AG08395 (cell line): ENCODE measurements at places on chromosomes 4 and X.

DNA sequence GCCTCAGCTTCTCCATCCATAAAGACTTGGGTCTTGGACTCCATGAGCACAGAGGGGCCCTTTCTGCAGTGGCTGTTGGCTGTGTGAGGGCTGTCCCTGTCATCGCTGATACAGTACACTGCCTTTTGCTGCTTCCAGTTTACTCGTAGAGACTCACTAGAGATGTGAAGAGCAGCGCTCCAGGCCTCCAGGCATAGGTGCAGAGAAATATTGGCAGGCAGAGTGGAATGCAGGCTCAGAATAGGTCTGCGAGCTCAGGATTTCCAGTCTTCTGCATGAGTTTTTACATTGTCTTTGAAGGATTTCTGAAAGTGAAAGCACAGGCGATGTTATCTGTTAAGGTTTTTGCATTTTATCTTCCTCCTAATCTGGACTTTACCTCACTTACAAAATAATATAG is 97.4 kb downstream of the AASDH start:
- DNase-seq: no peak

DNA sequence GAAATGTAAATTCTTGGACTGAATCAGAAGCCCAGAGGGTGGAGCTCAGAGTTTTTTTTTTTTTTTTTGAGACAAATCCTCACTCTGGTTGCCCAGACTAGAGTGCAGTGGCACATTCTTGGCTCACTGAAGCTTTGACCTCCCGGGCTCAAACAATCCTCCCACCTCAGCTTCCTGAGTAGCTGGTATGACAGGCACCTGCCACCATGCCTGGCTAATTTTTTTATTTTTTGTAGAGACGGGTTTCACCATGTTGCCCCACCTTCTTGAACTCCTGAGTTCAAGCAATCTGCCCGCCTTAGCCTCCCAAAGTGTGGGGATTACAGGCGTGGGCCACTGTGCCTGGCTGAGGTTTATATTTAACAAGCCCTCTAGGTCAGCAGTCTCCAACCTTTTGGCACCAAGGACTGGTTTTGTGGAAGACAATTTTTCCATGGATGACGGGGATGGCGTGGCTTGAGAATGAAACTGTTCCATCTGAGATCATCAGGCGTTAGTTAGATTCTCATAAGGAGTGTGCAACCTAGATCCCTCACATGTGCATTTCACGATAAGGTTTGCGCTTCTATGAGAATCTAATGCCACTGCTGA is 76.7 kb downstream of the FHIP1A start:
- no peak for DNase-seq

DNA sequence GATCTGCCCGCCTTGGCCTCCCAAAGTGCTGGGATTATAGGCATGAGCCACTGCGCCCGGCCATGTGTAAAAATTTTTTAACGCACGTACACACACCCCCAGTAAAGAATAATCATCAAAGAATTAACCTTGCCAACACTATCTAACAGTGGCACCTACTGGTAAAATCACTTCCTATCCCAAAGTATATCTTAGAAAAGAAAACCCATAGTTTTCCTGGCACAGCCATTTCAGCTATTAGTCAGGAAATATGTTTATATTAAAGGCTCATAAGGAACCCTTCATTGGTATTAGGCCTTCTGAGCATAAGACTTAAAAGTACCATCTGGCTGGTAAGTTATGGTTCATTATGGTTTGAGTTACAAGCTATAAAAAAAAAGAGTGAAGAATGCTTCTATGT is 14.1 kb downstream of the S100G start:
- no peak for DNase-seq

GRCh38 chr4:42672359-42673081 is 15.6 kb upstream of the ATP8A1 start:
- DNase-seq: no peak

- no peak for DNase-seq
Measured at GRCh38 chrX:147522981-147523380, 388.7 kb upstream of the FMR1 start.

DNA sequence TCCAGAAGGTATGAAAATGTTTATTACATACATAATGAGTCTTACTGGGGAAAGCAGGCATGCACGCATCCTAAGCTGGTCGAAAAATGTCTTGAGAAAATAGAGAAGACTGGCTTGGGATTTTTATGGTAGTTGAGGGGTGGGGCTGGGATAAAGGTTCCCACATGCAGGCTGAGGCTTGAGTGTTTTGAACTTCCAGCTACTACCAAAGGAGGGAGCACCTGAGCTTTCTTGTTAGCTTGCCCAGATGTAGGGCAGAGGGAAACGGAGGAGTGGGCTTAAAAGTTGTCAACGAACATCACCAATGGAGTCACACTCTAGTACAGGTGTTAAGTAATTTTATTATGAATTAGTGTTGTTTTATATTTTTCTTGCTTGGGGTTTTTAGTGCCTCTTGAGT is 39.6 kb upstream of the SRPX start:
- DNase-seq: peak; percentile 3

GRCh38 chr4:47933840-47934239 is 19.5 kb upstream of the NFXL1 start:
- peak; percentile 42 for DNase-seq

DNA sequence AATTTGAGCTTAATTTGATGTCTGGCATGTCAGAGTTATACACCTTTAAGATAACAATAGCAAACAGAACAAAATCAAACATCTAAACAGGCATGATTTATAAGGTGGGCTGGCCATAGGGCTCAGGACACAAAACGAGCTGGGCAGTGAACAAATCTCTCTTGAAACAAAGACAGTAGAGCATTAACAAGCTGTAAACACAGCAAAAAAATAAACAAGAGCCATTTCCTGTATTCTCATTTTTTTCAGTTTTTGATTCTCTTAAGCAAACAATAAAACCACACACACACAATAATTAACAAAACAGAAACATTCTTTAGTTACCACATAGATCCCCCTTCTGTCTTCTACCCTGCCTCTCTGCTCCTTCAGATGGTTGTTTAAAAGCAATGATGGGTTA is 68.3 kb upstream of the TMEM150C start:
- no peak for DNase-seq

- no peak for DNase-seq
Measured at GRCh38 chr4:122762520-122762919, 30.0 kb downstream of the BBS12 start.

GRCh38 chr4:2572866-2573265 is 36.4 kb downstream of the FAM193A start:
- DNase-seq: no peak

DNA sequence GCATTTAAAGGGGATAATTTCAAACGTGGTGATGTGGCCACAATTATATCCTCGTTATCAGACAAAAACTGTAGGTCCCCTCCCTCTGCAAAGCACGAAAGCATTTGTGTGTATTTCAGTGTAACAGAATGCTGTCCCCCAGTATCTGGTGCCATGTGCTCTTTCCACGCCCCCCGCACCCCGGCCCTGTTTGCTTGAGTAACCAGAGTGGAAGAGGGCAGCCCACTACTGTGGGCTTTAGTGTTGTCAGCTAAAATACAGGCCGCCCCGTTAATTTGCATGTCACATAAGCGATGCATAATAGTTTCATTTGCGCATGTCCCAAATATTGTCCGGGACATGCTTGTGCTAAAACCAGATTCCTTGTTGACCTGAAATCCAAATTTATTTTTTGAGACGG is 110.1 kb downstream of the PHKA2 start:
- no peak for DNase-seq

DNA sequence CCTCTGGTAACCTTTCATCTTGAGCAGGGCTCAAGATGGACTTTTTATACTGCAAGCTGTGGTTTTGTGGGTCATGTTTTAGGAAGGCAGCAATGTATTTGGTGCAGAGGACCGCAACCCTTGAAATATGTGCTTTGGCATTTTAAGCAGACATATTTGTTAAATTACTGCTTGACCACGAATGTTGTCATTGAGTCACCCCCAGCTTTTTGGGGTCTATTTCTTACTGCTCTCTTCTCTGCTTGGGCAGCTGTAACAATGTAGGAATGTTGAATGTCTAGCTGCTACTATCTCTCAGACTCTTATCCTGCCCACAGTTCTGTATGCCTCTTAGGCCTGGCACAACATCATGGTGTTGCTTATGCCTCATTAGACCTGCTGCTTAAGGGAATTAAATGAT is 6.0 kb downstream of the RBPJ start:
- DNase-seq: peak; percentile 72

GRCh38 chr4:175705407-175705806 is 106.7 kb downstream of the GPM6A start:
- no peak for DNase-seq

DNA sequence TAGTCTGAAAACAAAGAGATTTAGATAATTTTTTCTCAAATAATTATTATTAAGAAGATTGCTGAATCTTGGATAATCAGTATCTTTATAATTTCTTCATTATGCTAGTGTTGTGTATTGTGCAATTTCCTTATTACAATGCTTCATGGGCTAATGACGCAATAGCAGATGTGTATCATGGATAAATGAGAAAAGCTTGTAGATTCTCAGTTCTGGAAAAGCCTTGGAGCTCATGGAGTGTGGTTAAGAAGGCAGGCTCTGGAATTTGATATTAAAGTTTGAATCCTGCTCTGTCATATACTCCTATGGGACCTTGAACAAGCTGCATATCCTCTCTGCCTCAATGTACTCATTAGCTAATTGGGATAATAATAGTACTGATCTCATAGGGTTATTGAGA is 18.9 kb upstream of the CXCL8 start:
- peak; percentile 62 for DNase-seq

DNA sequence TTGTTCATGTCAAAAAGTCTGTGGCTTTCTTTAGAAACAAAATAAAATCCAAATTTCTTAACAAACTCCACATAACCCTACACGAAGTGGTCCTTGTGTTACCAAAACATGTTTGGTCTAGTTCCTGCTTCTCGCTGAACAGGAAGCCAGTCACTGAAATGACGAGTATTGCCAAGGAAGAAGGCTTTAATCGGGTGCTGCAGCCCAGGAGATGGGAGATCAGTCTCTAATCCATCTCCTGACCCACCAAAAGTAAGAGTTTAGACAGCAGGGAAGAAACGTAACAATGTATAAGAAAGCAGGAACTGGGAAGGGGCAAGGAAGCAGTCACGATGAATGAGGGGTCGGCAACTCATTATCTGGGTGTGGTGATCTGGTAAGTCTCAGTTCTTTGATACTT is 144.6 kb upstream of the MAP9 start:
- DNase-seq: no peak

- DNase-seq: no peak
Measured at GRCh38 chr4:185011408-185011807, 6.9 kb upstream of the HELT start.

GRCh38 chr4:2298532-2298991 is 36.7 kb upstream of the MXD4 start:
- peak; percentile 84 for DNase-seq

- no peak for DNase-seq
Measured at GRCh38 chr4:74858921-74859562, 64.7 kb upstream of the BTC start.

- DNase-seq: no peak
Measured at GRCh38 chrX:16981980-16982379, 35.5 kb downstream of the REPS2 start.

DNA sequence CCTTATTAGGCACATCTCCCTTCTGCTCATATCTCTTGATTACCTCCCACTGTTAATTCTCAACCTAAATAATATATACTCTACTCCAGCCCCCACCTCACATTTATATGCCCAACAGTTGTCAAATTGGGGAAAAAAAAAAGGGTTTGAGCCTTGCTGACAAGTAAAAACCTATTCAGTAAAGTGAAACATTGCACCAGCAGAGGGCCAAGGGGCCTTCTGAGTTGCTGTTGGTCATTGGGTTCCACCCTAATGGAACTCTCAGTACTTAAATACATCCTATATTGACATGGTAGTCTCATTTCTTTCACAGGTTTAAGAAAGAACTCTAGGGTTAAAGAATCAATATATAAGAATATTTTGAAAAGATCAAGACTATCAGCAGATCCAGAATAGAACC is 362.2 kb downstream of the SMARCA1 start:
- no peak for DNase-seq

DNA sequence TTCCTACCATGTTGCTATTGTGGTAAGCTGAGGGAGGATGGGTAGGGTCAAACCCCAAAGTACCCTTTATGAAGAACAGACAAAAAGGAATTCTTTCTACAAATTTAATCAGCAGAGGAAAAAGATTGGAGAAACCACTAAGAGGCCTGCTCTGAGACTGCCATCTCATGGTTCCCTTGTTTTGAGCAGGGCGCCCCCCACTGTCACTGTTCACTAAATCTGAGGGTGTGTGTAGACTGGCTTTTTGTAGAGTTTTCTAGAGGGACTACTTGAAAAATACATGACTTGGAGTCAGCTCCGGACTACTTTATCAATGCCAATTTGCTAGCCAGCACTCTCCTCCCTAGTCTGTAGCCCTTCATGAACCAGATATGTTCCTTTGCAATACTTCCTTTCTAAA is 324.8 kb downstream of the FRMPD4 start:
- no peak for DNase-seq

DNA sequence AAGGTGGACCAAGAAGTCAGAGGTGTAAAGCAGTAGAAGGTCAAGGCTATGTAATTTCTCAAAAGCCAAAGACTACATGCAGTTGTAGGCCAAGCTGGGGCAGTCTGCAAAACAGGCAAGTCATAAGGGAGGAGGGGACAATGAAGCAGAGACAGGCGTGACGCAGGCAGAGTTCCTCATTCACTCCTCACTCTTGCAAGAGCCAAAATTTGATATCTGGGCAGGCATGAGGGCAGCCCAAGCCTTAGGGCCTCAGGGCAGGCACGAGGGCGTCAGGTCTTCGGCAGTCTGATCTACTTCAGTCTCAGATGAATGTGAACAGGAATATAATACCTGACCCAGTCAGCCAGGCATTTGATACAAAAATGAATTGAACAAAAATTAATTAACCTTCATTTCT is 86.4 kb upstream of the AGA start:
- no peak for DNase-seq

GRCh38 chrX:14476205-14476604 is 53.1 kb upstream of the GLRA2 start:
- DNase-seq: peak; percentile 38

DNA sequence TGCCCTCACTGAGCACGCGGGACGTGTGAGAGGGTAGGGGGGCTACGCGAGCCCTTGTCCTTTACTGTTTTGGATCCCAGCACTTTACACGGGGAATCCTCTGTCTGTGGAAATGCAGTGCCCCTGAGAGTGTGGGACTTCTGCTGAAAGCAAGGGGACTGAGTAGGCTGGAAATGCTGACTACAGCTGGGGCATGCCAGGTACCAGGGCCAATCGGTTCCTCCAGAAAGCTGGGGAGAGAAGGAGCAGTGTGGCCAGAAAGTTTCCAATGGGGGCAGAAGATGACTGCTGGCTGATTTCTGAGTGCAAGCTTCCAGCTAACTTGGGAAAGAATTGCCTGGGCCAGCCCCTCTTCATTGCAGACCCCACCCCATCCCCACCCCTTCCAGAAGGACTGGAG is 1.5 kb downstream of the NHSL2 start:
- DNase-seq: no peak

DNA sequence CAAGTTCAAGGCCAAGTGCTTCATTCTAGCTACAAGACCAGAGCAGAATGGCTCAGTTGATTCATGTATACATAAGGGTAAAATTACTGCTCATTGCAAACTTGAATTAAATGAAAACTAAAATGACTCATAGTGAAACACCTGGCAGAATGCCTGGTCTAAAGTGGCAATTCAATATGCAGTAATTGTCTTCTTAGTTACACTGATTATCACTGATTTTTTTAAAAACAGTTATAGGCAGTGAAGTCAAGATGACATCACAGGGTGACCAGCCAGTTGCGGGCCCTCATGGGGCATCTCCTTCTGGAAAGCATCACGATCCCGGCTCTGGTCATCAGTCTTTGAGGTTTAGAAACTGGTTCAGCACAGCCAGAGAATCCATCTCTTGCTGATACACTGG is 154.2 kb downstream of the RAB28 start:
- DNase-seq: no peak
